ENCODE measurements at places on chromosomes 5 and 9.

- peak; percentile 64 for DNase-seq
Observed at GRCh38 chr9:68705531-68706362, 707 bp downstream of the PIP5K1B start.

GRCh38 chr5:9331372-9331771, 214.5 kb downstream of the SEMA5A start:
- DNase-seq, result no peak

- no peak for DNase-seq
Observed at GRCh38 chr9:123640792-123641222, 284.8 kb downstream of the CRB2 start.

- no peak for DNase-seq
Observed at GRCh38 chr5:16313761-16314160, 134.2 kb upstream of the MARCHF11 start.
